ENCODE measurements at places on chromosomes 7 and 10. TPM values are rescaled to one million over a fixed set of nuclear protein-coding genes. Genes with fewer than 3 reads are reported as not detected.

DNA sequence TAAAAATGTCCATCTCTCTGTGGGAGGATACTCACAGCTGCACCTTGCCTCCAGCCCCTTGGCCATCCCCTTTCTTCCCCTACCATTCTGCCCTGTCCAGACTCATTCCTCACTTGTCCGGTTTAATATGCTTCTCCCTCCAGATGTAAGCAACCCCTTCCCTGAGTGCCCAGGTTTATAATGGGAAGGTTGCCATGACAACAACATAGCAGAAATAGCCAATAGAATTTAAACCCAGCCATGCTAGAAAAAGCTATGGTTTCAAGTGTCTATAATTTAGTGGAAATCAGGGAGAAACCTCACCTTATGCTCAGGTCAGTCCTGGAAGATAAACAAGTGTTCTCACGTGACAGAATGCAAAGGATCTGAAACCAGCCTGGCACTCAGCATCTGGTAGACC, 196.0 kb upstream of the FZD8 start:
- no peaks in the 10 kb centered on the region for H3K36me3 ChIP-seq
- H3K27ac ChIP-seq = no peak overlapping the region
- no peaks in the 10 kb centered on the region for H3K4me1 ChIP-seq
- no peak for DNase-seq
- no peak overlapping the region for H3K4me3 ChIP-seq

Gene PTPN12
- total RNA-seq = 94.9 TPM

- H3K4me3 ChIP-seq = no peak overlapping the region
- H3K4me1 ChIP-seq = no peaks in the 10 kb centered on the region
- DNase-seq = no peak
- no peaks in the 10 kb centered on the region for H3K36me3 ChIP-seq
Measured at GRCh38 chr7:5248201-5248885, 34.4 kb upstream of the SLC29A4 start.

Gene COMTD1
- 44.5 TPM for total RNA-seq

- no peak overlapping the region for H3K27ac ChIP-seq
- no peaks in the 10 kb centered on the region for H3K36me3 ChIP-seq
- no peak for DNase-seq
- H3K4me1 ChIP-seq = no peaks in the 10 kb centered on the region
Measured at GRCh38 chr10:9060314-9060713, 1005.8 kb downstream of the GATA3 start.

Gene WNT8B
- not detected for total RNA-seq

Gene PGAM2
- not detected for total RNA-seq

- no peak for DNase-seq
- H3K36me3 ChIP-seq = no peaks in the 10 kb centered on the region
- H3K27ac ChIP-seq = no peak overlapping the region
- no peak overlapping the region for H3K4me3 ChIP-seq
- H3K27me3 ChIP-seq = no peaks in the 10 kb centered on the region
Measured at GRCh38 chr10:78577712-78578111, 491.1 kb upstream of the ZMIZ1 start.

- H3K36me3 ChIP-seq = no peaks in the 10 kb centered on the region
- no peaks in the 10 kb centered on the region for H3K27me3 ChIP-seq
- peaks cover 58% of the 10 kb centered on the region for H3K4me1 ChIP-seq
- no peak for DNase-seq
- no peak overlapping the region for H3K4me3 ChIP-seq
Measured at GRCh38 chr7:107118109-107118900, 50.5 kb upstream of the HBP1 start.

DNA sequence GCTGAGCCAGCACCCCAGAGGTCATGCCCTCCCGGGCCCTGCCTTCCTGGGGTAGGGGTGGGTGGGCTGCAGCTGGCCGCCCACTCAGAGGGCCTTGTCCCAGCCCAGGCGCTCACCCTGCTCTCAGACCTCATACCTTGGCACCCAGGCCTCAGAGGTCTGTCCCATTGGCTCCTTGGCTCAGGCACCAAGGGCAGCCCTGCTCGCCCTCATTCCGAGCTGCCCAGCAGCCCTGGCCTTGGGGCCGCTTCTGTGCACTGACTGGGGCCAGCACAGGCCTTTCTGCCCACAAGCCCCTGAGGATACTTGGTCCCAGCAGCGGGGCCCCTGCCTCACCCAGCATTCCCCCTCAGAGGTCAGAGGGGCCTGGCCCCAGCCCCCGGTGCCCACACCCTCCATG, 34.3 kb downstream of the YKT6 start:
- H3K4me3 ChIP-seq = no peak overlapping the region
- H3K27me3 ChIP-seq = no peaks in the 10 kb centered on the region
- H3K36me3 ChIP-seq = no peaks in the 10 kb centered on the region
- no peaks in the 10 kb centered on the region for H3K4me1 ChIP-seq
- DNase-seq = no peak

- no peak overlapping the region for H3K4me3 ChIP-seq
- peaks cover 94% of the 10 kb centered on the region for H3K36me3 ChIP-seq
- no peaks in the 10 kb centered on the region for H3K27me3 ChIP-seq
- DNase-seq = no peak
Measured at GRCh38 chr7:74236284-74236683, 17.9 kb downstream of the RFC2 start.
